ENCODE measurements at places on chromosomes 5 and 9.

DNA sequence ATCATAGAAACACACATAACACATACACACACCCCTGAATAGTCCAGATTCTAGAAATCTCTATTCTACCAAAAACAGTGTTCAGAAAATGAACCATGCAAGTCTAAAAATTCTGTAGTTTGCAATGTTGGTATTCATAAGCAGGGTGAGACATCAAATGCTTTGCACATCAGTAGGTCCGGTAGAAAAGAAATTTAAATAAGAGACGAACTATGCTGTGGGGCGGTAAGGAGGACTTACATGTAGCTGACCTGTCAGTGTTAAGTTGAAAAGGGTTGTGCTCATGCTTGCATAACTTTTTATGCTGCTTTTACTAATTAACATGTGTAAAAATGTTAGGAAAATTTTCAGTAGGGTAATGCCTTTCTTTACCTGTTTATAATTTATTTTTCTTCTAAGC lies 409.1 kb downstream of the KIAA0825 start:
- no peak for DNase-seq

DNA sequence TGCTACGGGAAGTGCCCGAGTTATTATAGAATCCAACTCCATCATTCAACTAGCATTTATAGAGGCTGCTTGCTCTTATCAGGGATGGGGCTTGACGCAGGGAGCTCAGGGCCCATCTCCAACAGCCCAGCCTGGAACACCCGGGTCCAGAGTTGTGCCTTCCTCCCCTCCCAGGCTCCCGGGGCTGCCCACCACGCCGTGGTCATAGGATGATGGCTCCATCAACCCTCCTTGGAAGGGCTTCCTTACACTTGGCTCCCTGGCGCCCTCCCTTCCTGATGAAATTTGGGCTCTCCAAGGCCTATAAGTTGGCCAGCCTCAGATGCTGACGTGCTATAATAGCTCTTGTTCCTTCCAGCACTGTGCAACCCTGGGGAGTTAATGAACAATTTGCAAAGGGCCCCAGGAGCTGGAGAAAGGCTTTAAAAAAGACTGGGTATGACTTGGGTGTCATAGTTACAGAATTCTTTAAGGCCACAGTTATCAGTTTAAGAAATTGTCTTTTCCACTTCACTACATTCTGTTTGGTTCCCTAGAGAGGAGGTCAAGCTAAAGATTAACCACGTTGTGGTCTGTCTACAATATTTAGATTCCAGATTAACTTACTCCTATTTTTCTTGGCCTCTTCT lies 42.5 kb upstream of the GADD45G start:
- no peak for DNase-seq

GRCh38 chr5:103514371-103514770 lies 48.2 kb downstream of the NUDT12 start:
- no peak for DNase-seq

DNA sequence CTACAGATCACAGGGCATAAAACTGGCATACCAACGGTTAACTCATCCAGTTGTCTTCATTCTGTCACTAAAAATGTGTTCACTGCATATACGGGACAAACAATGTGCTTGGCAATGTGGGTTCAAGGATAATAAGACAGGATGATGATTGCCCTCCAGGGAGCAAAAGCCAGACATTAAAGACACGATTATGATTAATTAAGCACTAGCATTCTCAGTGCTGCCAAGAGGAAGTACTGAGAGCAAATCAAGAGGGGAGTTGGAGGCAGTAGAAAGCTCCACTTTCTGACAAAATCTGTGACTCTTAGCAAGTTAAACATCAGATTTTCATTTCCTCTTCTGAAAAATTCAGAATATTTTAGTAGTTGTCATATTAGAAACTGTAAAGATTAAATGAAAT lies 9.0 kb upstream of the IFNA8 start:
- DNase-seq: no peak

GRCh38 chr5:23389291-23390101 lies 117.9 kb upstream of the PRDM9 start:
- peak; percentile 17 for DNase-seq

- peak; percentile 34 for DNase-seq
Observed at GRCh38 chr5:82349652-82350051, 71.5 kb upstream of the RPS23 start.

GRCh38 chr5:143676802-143677201 lies 135.2 kb upstream of the HMHB1 start:
- no peak for DNase-seq

GRCh38 chr5:88884608-88884877 lies 1.6 kb upstream of the MEF2C start:
- DNase-seq: peak; percentile 20

GRCh38 chr5:6788956-6789649 lies 75.9 kb downstream of the TENT4A start:
- no peak for DNase-seq

- DNase-seq: no peak
Observed at GRCh38 chr5:78696637-78697036, 48.1 kb upstream of the LHFPL2 start.

DNA sequence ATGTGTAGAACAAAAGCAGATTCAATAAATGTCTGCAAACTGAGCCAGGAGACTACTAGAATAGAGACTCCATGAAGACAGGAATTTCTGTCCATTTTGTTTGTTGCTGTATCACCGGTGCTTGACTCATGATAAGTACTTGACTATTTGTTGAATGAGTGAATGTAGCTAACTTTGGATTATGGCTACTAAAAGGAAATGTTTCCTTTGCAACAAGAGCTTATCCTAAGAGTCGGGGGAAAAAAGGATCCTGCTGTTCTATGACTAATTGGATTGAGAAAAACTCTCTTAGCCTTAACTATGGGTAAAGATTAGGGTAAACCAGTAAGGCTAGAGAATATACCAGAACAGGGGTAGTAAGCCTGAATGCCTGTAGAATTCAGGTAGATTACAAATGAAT lies 3.5 kb downstream of the PAIP1 start:
- no peak for DNase-seq

- no peak for DNase-seq
Observed at GRCh38 chr5:126430631-126431030, 7.4 kb downstream of the GRAMD2B start.

DNA sequence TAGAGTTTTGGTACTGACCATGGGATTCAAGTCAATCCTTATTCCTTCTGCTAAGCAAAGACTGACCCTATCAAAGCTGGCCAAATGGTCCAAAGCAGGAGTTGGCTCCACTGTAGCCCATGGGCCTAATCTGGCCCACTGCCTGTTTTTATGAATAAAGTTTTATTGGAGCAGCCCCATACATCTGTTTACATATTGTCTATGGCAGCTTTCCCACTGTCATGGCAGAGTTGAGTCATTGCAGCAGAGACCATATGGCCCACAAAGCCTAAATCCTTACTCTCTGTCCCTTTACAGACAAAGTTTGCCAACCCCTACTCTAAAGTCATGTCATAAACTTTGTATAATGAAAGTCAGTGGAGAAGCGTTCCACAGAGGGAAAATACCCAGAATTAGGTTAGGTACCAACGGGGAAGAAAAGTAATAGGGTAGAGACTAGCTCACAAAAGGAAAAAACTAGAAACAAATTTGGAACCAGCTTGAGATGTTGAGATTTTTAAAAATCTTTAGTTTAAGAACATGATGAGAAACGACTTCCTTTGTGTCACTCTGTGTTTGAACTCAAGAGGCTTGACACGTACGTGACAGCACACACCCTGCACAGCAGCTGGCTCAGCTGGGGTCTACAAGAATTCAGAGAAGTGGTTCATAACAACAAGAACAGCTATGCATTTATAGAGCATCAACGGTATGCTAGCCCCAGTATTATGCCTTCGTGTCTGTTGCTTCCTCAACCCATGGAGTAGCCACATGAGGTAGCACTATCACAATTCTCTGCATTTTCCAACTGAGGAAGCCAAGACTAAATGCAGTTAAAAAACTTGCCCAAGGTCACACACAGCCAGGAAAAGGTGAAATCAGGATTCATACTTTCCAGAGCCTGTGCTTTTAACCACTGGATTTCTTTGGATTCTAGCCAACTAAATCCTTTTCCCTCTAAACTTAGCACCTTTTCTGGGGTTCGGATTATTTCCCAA lies 198.9 kb upstream of the WWC1 start:
- no peak for DNase-seq

- DNase-seq: peak; percentile 84
Observed at GRCh38 chr5:157046041-157046440, 12.9 kb downstream of the HAVCR1 start.

DNA sequence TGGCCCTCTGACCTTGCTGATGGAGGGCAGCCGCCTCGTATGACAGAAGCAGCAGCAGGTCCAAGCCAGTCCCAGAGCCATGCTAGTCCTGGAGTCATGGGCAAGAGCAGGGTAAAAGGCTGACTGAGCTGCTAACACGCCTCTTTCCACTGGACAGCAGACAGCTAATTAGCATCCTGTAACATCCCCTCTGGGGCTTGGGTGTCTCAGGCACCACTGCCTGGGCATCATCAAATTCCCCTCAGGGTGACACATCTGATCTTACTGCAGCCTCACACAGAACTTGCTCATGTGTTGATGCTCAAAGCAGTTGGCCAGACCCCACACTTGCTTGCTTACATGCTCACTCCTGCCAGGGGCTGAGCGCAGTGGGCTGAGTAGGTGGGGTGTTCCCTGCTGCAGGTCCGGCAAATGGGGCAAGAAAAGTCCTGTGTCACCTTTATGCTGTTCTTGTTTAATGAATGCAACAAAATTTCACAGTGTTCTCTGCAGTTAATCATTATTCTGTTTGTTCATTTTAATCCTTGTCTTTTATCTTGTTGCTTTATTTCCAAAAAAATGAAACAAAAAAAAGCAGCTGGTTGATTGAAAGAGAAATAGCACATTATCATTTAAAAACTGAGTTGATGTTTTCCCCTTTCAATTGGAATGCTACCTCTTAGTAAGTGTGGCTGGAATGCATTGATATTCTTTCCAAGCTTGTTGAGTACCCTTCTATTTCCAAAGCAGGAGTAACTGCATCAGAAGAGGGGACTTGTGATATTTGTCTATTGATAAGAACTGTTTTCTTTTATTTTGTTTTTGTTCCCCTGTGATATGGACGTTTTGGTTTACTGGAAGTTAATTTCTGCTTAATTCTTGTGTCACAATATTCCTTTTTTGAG lies 254.1 kb downstream of the CDH18 start:
- DNase-seq: no peak
